ENCODE measurements at places on chromosomes 5 and 9.

DNA sequence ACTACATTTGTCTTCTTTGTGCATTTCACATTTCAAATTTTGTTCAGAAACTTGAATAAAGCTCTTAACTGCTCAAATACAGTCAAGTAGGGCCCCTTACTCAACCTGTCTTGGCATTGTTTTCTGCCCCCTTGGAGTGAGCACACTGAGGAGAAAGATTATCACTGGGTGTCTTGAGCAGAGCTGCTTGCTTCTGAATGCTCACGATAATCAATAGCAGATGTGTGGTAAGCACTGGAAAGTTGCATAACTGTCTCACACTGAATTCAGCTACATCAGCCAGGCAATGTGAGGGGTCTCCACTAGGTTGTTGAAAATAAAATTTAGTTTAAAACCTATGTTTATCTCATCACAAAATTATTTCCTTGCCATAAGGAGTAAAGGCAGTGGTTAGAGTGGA lies 7.8 kb upstream of the TNFAIP8 start:
- peak; percentile 88 for DNase-seq

- no peak for DNase-seq
These were observed 47.0 kb downstream of the GPR21 start for GRCh38 chr9:123080444-123080843.

GRCh38 chr5:8517456-8517855 lies 648.5 kb downstream of the MTRR start:
- peak; percentile 35 for DNase-seq

- DNase-seq: peak; percentile 76
These were observed 154.8 kb upstream of the TBC1D2 start for GRCh38 chr9:98410185-98410697.

GRCh38 chr5:373710-374602 lies 52.4 kb downstream of the AHRR start:
- peak; percentile 87 for DNase-seq

DNA sequence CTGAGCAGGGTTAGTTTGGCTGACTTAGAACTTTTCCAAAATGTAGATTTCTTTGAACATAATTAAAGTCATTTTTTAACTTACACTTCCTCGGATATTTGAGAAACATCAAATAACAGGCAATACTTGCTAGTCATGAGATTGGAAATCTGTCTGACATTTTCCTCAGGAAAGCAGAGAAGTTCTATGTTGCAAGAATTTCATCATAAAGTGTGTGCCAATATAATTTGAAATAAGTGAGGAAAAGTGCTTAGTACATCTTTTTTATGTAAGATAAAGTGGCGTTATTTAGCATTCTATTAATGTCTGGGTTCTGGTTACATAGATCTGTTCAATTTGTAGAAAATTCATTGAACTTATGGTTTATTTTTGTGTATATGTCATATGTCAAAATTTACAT lies 48.7 kb upstream of the C5orf47 start:
- no peak for DNase-seq

- no peak for DNase-seq
These were observed 169.3 kb downstream of the PAX5 start for GRCh38 chr9:36864491-36865410.
